HFFc6 (cell line): ENCODE measurements at places on chromosomes 1 and 21.

DNA sequence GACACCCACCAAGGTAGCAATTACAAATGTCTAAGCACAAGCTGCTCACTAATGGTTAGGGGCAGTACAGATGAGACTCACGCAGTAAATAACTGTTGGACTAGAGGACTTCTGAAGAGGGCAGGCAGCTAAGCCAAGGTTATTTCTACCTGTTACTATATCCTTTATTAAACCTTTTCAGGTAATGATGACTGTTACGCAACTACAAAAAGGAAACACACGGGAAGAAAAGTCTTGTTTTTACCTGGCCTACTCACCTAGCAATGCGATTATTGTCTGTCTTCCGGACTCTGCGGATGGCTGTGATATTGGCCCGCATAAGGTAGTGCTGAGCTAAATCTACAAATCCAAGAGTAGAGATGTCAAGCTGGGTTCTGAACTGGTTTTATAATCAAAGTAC lies 17.8 kb upstream of the VHLL start:
- DNase-seq: no peak

- DNase-seq: no peak
Measured at GRCh38 chr1:200979574-200980451, 43.7 kb downstream of the KIF21B start.

- no peak for DNase-seq
Measured at GRCh38 chr1:150259758-150260669, 2.4 kb downstream of the CA14 start.

- DNase-seq: no peak
Measured at GRCh38 chr21:27017246-27017645, 50.4 kb upstream of the ADAMTS5 start.

GRCh38 chr1:181010789-181011188 lies 11.9 kb downstream of the STX6 start:
- DNase-seq: peak; percentile 59

DNA sequence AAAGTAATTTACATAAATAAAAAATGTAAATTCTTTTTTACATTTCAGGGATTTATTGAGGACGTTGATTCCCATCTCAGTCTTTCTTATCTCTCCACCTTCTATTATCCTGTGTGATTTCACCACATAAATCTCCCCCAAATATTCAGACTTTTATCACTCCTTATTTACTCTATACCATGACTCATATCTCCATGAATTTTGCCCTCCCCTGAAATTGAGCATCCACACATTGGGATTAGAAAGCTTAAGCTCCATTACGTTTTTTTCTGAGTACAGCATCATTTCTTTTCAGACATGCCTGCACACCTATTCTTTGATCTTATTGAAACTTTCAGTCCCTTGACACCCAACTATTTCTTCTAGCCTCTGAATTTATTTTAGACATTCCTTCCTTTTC lies 111.2 kb downstream of the IFI44 start:
- peak; percentile 2 for DNase-seq

DNA sequence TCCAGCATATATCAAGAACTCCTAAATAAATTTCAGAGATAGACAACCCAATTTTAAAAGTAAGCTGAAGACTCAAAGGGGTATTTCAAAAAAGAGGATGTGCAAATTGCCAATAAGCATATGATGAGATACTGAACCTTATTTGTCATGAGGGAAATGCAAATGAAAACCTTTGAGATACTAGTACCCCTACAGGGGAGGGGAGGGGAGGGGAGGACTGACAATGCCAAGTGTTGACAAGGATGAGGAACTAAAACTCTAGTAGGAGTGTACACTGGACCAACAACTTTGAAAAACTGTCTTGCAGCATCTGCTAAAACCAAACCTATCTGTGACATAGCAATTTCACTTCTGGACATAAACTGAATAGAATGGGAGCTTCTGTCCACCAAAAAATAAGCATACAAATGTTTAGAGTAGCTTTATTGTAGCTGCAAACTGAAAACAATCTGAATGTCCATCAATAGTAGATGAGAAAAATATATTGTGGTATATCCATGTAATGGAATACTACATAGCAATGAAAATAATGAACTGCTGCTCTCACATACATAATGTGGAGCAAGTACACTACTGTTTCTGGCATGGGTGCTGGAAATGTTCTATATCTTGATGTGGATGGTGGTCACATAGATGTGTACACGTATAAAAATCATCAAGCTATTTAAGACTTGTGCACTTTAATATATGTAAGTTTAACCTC lies 57.2 kb downstream of the CDK18 start:
- DNase-seq: no peak

- DNase-seq: no peak
Measured at GRCh38 chr1:207883104-207883651, 27.7 kb downstream of the CD34 start.

DNA sequence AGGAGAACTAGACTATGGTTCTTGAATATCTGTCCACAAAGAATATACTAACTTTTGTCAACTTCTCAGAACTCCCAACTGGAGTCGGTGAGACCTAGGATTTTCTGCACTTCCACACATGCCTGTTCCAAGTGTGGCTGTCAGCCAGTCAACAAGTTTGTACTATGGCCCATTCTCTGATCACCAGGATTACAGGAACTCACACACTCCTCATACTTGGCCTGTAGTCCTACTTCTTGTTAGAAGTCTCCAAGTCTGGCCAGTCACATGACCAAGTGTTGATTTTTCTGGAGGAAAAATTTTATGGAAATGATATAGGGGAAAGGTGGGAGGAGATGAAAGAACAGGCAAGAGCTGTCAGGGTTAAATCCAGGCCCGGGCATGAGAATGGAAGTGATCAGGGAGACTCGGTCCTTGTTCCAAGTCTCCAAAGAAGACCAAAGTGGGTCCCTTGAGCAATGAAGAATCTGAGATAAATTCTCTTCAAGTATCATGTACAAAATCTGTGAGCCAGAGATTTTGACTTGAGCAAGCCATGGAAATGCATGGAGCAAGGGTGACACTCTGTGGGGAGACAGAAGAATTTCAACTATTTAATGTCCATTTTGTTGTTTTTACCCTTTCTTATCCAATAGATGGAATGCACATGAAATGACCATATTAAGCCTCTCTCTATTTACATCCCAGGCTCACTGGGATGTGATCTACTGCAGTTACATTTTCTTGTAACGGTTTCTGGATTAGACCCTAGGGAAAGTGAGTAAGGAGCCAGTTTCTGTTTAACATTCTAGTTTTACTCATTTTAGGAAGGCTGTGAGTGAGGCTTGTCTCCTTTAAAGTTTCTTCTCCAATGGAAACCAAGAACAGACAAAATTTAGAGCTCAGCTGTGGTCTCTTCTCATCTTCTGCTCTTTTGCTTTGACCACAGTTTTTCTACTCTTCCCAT lies 320.9 kb downstream of the ASTN1 start:
- DNase-seq: peak; percentile 17

DNA sequence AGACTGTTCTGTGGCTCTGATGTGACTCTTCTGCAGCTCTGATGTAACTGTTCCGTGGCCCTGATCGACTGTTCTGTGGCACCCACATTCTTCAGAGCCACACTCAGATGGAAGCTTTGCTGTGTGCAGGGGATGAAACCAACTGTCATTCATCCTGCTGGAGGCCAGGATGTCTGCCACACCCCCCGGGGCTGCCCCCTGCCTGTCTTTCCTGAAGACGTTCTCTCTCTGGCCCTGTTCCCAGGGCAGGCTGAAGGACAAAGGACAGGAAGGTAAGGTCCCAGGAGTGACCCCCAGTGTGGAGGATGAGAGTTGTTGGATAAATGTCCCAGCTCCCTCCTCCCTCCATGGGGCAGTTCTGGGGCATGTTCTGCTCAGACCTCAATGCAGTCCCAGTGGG lies 29.4 kb upstream of the UMODL1 start:
- DNase-seq: no peak

- DNase-seq: no peak
Measured at GRCh38 chr1:48228156-48228555, 5.6 kb downstream of the SLC5A9 start.

GRCh38 chr21:21673959-21674358 lies 675.8 kb downstream of the NCAM2 start:
- no peak for DNase-seq

DNA sequence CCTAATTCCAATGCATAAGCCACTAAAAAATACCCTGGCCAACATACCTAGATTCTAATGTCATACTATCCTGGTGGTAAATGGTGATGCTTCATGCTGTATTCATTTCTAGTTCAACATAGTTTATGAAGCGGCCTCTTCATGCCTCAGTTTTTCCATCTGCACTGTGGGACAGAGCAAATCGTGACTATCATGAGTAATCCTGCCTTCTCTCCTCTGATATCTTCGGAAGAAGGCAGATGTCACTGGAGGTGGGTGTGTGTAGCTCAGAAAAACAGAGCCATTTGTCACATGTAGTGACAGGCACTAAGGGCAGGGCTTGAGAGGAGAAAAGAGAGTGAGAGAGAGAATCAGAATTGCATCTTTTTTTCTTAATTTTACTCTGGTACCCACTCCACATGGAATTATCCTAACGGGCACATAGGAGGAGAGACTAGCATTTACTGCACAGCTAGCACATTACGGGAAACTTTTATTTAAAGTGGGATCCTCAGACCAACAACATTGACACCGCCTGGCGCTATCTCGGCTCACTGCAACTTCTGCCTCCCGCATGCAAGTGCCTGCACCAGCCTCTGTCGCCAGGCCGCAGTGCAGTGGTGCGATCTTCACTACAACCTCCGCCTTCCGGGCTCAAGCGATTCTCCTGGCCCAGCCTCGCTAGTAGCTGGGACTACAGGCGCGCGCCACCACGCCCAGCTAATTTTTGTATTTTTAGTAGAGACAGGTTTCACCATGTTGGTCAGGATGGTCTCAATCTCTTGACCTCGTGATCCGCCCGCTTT lies 78.4 kb upstream of the KCNA3 start:
- no peak for DNase-seq

DNA sequence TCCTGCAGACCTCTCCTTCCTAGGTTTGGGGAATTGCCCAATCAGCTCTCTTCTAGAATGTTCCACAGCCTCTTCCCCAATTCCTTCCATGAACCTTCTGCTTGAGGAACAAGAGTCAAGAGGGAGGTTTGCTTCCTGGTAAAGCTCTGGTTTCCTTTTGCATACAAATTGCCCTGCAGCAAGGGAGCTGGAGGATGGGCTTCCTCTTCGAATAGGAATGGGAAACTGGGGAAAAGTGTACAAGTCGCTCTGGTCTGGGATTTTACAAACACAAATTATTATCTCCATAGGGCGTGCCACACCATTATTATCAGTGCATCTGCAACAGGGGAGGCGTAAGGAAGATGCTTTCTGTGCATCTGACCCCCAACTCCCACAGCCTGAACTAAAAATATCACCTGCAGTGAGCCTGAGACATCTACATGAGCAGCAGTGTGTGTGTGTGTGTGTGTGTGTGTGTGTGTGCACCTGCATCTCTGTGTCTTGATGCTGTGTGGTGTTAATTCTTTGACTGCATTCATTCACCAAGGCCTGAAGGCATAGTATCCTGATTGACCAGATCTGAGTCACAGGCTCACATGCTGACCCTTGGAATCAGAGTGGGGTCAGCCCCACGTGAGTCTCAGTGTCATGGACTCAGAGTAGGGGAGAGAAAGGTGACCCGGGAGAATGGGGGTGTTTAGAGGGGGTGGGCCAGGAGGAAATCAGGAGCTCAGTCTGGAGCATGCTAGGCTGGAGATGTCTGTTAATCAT lies 272.9 kb downstream of the KAZN start:
- DNase-seq: no peak

DNA sequence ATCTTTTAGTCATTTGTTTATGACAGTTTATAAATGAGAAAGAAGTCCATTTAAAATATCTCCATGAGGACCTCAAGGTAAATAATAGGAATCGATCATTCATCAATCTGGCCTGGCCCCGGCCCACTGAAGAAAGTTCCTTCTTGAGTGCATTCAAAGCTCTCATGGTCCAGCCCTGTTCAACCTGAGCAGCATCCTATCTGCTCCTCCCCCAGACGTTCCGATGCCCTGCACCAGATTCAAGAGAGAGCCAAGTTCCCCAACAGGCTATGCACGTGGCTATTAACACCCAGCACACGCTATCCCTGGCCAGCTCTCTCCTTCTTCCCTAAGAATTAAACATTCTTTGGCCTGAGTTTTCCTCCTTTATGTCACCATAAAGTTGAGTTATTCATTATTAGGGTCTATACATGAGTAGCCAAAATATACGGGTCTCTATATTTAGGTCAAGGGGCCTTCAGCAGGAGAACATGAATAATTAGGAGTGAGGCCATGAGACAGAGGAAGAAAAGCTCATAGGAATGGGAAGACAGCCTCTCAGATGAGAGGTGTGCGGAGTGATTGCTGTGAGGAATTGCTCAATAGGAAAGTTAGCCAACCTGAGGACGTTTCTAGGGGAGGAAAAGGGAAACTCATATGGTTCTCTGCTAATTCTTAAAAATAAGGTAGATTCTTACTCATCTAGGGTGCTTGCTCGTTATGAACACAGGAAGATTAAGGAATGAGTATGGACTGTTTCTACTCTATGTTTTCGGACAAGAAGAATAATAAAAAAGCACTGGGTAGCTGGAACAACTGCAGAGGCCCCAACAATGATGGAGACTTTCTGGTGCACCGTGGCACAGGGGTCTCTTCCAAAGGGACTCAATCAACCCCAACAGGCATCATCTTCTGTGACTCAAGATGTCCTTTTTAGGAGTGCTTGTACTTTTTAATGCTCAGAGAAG lies 23.6 kb downstream of the RUNX1 start:
- DNase-seq: no peak

- no peak for DNase-seq
Measured at GRCh38 chr21:30652891-30653290, 10.2 kb downstream of the KRTAP20-3 start.

- DNase-seq: no peak
Measured at GRCh38 chr1:33363021-33363420, 42.1 kb upstream of the A3GALT2 start.

- no peak for DNase-seq
Measured at GRCh38 chr1:12148160-12148957, 18.4 kb upstream of the TNFRSF1B start.

- no peak for DNase-seq
Measured at GRCh38 chr1:60762176-60762575, 320.2 kb upstream of the NFIA start.

DNA sequence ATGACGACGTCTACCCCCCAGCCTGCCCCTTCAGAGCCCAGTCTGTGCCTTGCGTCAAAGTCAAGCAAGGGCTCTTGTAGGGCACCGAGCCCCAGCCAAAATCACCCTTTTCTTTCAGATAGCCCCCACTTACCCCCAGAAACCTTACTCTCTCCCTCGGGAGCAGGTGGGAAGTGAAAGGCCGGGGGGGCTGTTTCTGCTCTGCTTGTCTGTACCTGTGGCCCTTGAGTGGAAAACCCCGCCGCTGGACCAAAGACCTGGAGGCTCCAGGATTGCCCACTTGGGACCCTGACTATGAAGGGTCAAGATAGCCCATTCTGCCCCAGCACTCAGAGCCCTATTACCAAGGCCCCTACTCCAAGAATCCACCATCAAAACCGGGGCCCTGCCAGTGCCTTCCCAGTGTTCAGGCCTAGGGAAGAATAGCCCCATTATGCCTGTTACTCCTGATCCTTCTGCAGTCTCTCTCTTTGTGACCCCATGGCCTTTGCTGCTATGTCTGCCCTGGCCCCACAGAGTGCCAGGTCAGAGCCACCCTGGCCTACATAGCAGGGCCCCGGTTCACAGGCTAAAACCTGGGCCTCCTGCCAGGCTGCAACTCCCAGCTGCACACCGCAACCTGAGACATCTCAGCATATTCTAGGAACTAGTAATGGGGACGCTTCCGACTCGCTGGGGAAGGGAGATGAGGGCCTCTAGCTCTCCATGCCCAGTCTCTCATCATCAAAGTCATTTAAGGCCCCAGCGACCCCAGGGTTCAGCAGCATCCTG lies 22.2 kb upstream of the HPDL start:
- DNase-seq: no peak
